ENCODE measurements at places on chromosomes 11 and 22.

GRCh38 chr22:30305519-30305905 is 16.2 kb upstream of the CASTOR1 start:
- DNase-seq, result peak; percentile 33

DNA sequence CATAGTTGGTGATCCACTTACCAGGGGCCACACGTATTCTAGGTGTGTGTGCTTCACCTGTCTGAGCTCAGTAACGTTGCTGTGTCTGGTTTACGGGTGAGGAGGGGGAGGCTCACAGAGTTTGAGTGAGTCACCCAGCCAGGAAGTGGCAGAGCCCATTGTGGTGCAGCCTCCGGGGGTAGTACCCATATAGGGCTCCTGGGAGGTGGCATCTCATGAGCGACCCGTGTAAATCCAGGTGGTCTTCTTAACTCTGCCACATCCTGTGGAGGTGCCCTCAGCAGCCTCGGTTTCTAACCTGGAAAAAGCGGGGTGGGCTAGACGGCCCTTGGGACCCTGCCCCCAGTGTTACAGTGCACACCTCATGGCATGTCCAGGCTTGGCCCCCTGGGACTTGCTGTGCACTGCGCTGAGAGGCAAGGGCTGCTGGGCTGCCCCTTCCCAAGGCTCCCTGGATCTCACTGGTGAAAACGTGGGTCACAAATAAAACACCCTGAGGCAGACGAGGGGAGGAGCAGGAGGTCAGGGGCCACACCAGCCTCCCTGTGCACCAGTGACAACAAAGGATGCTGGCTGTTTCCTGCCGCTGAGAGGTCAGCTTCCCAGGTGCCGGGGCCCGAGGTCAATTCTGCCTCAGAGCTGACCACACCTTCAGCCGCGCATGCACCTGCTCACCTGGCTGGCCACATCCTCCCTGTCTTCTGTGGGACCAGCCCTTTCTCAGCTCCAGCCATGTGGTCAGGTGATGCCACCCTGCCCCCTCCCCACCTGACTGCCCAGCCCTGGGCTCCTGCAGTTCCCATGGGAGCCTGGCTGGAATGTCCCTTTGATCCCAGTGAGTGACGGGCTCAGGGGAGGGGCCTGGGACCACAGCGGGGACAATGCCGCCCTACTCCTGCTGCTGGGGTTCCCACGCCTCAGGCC is 305.1 kb downstream of the CTTN start:
- DNase-seq, result no peak

- no peak for DNase-seq
Observed at GRCh38 chr11:96199563-96200025, 143.4 kb downstream of the MAML2 start.

DNA sequence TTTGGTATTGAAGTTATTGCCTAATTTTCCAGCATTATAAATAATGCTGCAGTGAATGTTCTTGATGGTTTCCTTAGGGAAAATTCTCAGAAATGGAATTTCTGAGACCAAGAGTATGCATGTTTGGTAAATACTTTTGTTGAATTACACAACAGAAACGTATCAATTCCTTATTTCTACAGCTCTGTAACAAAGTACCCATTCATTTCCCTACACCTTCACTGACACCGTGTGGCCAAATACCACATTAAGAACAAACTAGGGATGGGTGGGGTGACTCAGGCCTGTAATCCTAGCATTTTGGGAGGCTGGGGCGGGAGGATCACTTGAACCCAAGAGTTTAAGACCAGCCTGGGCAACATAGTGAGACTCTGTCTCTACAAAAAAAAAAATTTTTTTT is 21.8 kb downstream of the MCAM start:
- no peak for DNase-seq

Measured in T-helper 17 cell (primary cell).